ENCODE measurements at places on chromosomes 6 and 20.
A peak's percentile ranks its signal among the peaks of the same experiment; 100 is the strongest.

- DNase-seq = no peak
Measured at GRCh38 chr6:9515633-9516606, 899.0 kb downstream of the TFAP2A start.

DNA sequence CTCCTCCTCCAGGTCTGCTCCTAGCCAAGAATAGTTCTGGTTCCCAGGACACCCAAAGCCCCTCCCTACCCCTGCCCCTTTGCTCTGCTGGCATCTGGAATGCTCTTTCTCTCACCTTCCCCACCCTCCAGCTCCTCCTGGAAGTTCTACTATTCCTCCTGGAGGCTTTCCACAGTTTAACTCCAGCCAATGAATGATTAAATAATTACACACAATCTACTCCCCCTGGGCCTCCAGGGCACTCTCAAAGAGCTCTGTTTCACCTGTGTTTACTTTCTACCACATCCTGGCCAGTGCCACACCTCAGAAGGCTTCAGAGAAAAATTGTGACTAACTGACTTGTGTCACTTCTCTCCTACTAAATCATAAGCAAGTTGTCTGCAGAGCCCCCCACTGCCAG lies 36.2 kb downstream of the GCM1 start:
- DNase-seq = no peak

GRCh38 chr6:75223428-75223827 lies 17.6 kb upstream of the COL12A1 start:
- DNase-seq = no peak

DNA sequence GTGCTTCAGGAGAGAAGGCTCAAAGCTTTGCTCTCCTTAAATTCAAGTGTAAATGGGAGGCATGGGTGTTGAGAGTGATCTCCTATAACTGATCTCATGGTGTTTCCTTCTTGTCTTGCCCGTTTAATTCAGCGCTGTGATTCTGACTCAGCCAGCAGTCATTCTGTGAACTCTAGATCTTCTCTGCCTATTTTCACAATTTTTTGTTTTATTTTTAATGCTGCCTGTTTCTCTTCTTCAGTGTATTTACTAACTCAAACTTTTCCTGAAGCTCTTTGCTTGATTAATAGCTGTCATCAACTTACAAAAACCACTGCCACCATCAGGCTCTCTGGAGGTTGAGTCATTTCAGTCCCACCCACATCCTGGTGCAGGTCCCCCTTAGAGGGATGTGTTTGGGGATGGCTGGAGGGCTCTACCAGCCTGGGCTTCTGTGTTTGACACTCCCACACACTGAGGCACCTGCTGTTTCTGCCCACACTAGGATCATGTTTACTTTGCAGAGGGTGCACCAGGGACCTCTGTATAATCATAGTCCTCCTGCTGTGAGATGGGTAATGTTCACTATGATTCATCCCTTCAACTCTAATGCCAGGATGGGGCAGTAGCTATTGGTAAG lies 94.0 kb downstream of the SHLD1 start:
- DNase-seq = peak; percentile 16

GRCh38 chr20:55353206-55353605 lies 652.1 kb downstream of the CBLN4 start:
- no peak for DNase-seq

DNA sequence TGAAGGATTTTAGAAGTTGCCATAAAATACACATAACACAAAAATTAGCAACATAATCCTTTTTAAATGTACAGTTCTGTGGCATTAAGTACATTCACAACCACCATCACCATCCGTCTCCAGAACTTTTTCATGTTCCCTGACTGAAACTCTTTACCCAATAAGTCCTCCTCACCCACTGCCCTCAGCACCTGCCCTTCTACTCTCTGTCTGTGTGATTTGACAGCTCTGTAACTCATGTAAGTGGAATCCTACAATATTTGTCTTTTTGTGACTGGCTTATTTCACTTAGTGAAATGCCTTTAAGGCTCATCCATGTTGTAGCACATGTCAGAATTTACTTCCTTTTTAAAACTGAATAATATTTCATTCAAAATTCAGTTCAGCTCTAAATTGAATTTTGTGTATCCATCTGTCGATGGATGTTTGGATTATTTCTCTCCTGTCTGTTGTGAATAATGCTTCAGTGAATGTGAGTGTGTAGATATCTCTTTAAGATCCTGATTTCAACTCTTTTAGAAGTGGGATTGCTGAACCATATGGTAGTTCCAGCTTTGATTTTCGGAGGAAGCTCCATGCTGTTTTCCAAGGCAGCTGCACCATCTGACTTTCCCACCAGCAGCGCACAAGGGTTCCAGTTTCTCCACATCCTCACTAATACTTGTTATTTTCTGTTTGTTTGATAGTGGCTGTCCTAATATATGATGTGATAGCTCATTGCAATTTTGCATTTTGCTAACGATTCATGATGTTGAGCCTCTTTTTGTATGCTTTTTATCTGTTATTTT lies 4.2 kb downstream of the ENTPD6 start:
- no peak for DNase-seq

DNA sequence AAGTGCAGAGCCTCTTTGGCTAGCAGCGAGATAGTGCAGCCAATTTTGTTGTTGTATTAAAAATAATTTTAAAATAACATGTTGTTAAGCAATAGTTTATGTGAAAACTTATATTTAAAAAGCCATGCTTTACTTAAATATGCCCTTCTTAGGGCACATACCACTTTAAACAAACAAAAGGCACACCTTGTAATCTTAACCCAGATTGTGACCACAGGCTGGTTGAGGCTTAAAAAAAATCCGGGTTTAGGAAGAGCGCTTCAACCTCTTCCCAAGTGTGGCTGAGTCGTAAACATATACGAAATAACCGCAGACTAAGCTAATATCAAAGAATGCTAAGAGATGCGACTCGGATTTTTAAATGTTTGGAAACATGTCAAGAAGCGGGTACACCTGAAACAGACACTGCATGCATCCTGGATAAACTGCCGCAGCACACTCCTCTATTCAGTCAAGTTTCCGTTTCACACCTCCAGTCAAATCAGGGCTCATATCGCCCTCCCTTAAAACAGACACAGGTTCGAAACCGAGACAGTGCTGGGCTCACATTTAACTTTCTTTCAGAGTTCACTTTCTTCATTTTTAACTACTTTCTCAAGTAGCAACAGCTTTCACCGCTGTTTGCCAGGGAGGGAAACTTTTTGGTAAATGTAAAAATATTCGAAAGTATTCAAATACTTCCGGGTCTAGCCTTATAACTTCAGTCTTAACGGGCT lies 1.5 kb downstream of the DEK start:
- DNase-seq = no peak

GRCh38 chr20:25340380-25340779 lies 50.3 kb downstream of the ABHD12 start:
- DNase-seq = no peak
